ENCODE measurements at places on chromosomes 5 and 9.

GRCh38 chr9:105690742-105691141 is 3.6 kb upstream of the TMEM38B start:
- no peak for DNase-seq

- DNase-seq, result peak; percentile 85
Observed at GRCh38 chr5:139765409-139766217, 30.0 kb upstream of the PSD2 start.

DNA sequence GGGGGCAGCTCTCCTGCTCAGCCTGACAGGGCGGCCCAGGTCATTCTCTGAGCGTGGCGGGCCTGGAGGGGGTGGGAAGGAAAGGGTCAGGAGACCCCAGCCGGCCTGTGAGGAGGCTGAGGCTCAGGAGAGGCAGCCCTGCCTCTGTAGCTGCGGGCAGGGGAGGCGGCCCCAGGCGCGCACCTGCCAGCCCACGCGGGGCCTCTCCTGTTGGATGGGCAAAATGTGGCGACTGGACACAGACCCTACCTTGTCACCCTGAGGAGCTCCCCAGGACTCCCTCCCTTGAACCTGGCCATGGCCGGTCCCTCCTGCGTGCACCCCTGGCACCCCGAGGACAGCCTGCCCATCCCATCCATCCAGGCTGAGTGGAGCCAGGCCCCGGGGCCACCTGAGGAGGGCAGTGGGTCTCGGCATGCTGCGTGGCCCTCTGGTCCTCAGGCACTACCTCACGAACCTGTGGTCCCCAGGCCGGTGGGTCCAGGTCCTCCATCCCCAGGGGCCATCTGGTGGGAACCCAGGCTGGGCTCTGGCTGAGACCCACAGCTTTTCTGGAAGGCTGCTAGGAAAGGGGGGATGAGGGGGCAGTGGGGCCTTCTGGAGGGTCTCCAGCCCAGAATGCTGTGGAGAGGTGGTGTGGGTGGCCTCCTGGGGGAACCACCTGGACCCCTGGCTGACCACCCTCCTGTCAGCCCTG is 15.1 kb upstream of the NRARP start:
- no peak for DNase-seq

DNA sequence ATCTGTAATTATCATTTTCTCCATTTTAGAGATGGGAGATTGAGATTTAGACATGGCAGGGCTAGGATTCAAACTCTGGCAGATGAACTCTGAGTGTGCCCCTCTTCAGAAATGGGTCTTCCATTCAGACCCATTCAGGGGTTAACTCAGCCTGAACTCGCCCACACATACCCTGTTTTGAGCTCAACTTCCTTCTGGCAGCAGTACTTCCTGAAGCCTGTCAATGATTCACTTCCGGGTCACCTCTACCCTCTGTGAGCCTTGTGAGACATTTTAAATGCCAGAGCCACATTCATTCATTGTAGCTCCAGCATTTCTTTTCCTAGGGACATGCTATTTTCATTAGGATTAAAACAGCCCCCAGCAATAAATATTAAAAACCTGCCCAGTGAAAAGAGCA is 209.3 kb upstream of the SLC24A2 start:
- DNase-seq, result no peak

GRCh38 chr9:32136700-32137339 is 247.6 kb upstream of the ACO1 start:
- no peak for DNase-seq

GRCh38 chr9:27792971-27793689 is 219.8 kb upstream of the C9orf72 start:
- DNase-seq, result no peak

DNA sequence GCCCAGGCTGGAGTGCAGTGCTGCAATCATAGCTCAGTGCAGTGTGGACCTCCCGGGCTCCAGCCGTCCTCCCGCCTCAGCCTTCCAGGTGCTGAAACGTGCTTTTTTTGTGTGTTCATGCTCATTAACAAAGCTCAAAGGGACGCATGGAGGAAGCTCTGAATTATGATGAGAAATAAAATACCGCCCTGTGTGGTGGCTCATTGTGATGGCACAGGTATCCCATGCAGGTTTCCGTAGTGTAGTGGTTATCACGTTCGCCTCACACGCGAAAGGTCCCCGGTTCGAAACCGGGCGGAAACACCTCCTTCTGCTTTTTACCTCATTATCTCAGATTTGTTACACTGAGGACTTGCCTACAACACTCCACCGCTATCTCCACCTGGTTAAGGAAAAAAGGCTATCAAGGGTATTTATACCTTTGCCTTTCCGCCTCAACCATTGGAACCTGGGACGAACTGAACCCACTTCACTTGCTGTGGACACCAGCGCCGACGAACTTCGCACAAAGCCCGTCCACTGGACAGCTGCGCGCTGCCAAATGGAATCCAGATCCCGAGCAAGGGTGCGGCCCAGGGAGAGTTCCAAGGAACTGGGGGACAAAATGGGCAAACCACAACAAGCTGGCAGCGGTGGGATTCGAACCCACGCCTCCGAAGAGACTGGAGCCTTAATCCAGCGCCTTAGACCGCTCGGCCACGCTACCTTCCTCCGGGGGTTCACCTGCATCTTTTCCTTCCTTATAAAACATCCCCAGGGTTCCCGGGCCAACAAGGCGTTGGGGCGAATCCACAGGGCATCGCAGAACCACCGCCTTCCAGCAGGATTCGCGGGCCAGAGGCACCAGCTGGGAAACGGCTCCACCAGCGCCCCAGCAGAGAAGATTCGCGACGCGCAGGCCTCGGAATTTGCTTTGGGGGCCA is 26.3 kb downstream of the OR2V2 start:
- DNase-seq, result no peak

DNA sequence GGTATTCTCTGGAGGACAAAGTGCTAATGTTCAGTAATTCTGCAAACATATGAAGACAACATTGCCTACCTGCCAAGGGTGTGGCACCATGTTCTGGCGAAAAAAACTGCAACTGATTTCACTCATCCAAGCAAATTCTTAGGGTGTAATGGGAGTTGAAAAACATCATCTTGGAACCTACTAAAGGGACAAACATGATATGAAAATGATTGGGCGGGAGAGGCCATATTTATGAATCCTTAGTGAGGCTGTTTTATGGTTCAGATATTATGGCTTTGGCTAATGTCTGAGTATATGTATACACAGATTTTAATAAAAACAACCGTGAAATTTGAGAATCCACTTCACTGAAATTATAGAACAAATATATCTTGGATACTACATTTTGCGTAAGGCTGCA is 225.7 kb downstream of the ARL15 start:
- DNase-seq, result no peak

DNA sequence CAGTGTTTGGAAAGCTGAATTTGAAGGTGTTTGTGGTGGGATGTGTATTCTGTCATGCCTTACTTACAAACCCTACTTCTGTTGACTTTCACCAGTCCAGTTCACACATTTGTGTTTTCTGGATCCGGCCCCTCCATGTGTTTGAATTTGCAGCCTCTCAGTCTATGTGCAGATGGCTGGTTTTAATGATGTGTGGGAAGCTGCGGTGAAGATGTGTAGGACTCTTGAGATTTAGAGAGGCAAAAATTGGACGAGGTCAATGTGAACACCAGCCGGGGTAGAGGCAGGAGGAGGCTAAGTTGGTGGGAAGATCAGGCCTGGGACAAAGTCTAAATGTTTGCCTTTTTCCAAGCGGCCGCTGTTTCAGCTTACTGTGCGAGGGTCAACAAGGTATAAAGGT is 115.4 kb upstream of the KLF9 start:
- no peak for DNase-seq

- no peak for DNase-seq
Observed at GRCh38 chr5:81556809-81557208, 162.9 kb upstream of the ACOT12 start.
